CD4-positive, alpha-beta T cell (primary cell): ENCODE measurements at places on chromosomes 16 and 17. TPM values are rescaled to one million over a fixed set of nuclear protein-coding genes. Genes with fewer than 3 reads are reported as not detected.

Gene CDC42EP4
- 3.5 TPM for total RNA-seq

GRCh38 chr17:64508683-64509082 lies 1.9 kb downstream of the CEP95 start:
- no peak for DNase-seq
- peaks cover 59% of the 10 kb centered on the region for H3K36me3 ChIP-seq
- peaks cover 21% of the 10 kb centered on the region for H3K4me1 ChIP-seq
- H3K4me3 ChIP-seq = no peak overlapping the region
- H3K27me3 ChIP-seq = no peaks in the 10 kb centered on the region
- H3K27ac ChIP-seq = no peak overlapping the region

Gene PIGS
- 76.4 TPM for total RNA-seq

DNA sequence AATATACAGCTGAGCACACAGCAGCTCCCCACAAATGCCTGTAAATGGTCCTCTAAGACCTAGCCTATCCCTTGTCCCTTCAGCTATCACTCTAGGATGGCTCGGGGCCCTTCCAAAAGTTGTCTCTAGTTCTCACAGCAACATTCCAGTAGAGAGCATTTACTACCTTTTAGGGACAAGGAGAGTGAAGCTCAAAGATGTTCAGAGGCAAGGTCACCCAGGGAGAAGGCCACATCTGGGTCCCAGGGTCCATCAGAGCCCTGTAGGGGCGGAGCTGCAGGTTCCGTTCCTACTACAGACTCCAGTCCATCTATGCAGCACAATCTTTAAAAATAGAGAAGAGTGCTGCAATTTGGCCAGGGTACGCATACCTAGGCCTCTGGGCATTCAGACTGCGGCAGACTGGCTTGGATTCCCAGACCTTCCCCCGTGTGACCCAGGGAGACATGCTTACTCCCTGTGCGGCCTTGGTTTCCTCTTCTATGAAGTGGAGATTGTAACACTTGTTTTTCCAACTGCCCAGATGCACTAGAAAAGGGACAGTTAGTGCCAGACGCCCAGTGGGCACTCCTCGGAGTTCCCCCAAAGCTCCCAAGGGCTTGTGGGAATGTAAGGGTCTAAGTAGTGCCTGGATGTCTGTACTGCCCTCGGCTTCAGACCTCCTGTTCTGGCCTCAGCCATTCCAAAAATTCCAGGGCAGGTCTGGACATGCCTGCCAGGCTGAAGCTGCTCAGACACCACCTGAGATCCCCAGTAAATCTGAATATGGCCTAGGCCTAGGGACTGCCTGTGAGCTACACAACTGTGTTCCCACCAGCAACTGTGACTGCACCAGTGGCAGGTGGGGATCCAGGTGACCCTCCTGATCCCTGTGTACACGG lies 2.5 kb downstream of the SLC12A4 start:
- H3K27ac ChIP-seq = no peak overlapping the region
- H3K4me1 ChIP-seq = peaks cover 25% of the 10 kb centered on the region
- no peaks in the 10 kb centered on the region for H3K27me3 ChIP-seq
